ENCODE measurements at places on chromosomes 7 and 10.

DNA sequence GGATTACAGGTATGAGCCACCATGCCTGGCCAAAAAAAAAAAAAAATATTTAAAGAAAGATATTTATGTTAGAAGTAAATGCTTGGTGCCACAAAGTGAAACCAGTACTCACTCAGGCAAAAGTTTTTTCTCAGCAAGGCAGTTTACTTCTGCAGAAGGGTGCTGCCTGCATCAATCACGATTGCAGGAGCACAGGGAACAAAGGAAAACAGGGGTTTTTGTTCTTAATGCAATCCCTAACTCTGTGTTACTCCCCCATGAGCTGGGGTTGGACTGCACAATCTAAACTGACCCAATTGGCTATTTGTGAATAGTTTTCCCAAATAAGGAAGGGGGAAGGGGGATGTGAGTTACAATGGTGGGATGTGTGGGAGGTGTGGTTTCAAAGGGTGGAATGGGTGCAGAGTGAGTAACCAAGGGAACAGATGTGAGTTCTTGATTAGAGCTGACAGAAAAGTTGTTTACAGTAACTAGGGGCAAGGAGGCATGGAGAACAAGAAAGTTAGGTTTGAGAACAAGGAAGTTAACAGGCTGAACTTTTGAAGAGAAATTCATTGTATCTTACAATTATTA, 255.4 kb downstream of the TYW1 start:
- no peak for DNase-seq

DNA sequence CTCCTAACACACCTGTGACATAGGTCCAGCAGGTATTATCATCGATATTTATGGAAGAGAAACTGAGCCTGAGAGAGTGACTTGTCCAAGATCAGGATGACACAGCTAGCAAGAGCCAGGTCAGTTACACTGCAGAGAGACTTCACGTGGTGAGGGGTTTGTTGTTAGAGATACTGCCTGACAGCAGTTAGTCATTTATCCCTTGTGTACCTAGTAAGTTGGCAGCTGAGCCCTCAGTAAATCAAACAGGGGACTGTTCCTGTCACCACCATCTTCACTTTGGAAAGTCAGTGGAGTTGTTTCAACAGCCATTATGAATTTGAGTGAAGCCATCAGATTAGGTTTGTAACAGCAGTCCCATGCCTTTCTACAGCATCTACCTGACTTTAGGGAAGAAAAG, 87.5 kb upstream of the GATA3 start:
- no peak for DNase-seq

DNA sequence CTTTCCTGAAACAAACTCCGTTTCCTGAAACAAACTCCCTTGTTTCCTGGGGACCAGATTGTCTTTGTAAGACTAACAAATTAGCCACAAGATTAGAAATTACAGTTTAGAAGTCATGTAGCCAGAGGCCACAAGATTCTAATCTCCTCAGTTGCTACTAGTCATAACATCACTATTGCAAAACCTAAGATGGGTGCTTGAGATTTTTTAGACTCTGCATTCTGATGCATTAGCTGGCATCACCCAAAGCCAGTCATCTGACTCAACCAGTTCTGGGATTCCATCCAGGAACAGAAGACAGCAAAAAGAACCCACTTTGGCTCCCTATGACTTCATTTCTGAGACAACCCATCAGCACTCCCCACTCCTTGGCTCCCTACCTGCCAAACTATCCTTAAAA, 367.9 kb upstream of the MBL2 start:
- no peak for DNase-seq

GRCh38 chr7:19268737-19269136, 123.5 kb upstream of the FERD3L start:
- peak; percentile 27 for DNase-seq

DNA sequence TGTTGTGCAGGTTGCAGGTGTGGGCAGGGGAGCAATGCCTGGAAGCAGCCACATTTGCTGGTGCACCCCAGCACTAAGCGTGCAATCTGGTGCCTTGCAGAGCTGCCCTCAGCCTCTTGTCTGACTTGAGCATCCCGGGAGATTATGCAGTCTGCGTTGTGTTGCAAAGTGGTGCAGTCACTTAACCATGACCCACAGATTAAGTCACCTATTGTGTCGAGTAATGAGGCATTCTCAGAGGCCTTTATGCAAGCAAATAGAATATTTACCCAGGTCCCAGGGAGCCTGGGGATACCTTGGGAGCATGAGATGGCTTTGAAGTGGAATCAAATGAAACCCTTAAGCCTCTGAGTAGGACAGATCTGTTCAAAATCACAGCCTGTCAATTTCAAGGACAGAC, 529.0 kb downstream of the TYW1 start:
- peak; percentile 84 for DNase-seq

DNA sequence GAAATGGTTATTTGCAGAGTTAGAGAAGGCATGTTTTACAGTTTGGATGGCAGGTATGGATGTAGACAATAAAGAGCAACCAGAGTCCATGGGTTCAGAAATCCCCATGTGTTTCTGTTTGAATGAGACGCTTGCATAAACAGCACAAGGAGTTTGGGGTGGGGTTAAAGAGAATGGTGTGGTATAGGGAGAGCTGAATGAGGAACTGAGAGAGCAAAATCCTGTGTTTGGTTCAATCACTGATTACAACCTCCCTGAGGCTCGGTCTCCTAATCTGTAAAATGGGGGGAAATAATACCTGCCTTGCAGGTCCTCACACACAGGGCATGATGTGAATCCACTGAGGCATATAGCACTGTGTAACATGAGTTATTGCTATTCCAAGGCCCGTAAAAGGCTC, 23.7 kb downstream of the CAV1 start:
- DNase-seq = no peak

DNA sequence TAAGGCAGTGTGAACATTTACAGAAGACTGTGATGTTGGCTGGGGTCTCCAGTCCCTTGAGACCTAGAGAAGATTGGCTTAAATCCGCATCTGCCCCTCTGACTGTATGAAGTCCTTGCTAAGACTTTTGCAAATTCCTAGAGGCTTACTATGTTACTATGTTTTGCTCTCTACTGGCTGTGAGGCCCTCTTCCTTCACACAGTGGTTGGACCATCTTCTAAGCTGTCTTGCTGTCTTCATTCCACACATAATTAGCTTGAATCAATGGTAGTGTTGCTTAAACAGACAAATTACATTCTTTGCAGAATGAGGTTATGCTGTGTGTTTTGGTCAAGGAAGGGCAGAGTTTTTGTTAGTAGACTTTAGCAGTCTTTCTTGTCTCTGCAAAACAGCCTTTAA, 658.0 kb downstream of the TYW1 start:
- DNase-seq = no peak

DNA sequence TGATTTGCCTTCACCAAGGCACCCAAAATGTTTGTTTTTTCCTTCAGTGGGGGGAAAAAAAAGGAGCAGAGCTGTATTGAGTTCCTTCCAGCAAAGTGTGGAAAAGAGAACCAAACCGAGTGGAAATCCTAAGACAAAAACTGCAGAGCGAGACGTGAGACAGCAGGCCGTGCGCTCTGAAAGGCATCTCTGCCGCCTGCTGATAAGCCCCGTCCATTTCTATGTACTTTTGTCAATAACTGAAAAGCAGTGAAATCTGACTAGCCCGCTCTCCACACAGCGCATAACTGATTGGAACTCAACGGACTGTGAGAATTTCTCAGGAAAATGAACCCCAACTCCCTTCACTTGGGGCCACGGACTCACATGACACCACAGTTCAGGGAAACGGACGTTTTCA, 83.2 kb downstream of the COBL start:
- no peak for DNase-seq

GRCh38 chr7:78148166-78148894, 349.8 kb downstream of the PHTF2 start:
- no peak for DNase-seq

GRCh38 chr10:17003151-17003550, 126.5 kb downstream of the CUBN start:
- no peak for DNase-seq

GRCh38 chr7:139286144-139286543, 55.0 kb upstream of the FMC1 start:
- no peak for DNase-seq

DNA sequence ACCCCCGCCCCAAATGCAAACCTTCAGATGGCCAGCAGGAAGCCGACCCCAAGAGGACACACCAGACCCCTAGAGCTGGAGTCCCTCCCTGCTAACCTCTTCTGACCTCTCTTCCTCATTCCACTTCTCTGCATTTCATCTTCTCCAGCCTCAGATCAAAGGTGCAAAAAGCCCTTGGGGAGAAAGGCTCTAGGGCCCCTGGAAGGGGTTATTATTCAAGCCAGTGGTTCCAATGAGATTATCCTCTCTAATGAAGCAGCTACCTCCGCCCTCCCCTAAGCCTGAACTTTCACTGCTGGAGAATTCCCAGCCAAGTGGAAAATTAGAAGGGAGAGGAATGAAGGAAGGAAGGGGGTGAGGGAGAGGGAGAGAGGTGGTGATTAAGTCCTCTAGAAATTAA, 343.9 kb downstream of the PLXNA4 start:
- DNase-seq = no peak

- DNase-seq = no peak
These were observed 18.7 kb downstream of the GRID2IP start for GRCh38 chr7:6532516-6532915.

- no peak for DNase-seq
These were observed 758 bp downstream of the DPCD start for GRCh38 chr10:101588879-101589278.

- no peak for DNase-seq
These were observed 749.7 kb upstream of the POM121L12 start for GRCh38 chr7:52285689-52286088.

- no peak for DNase-seq
These were observed 21.1 kb upstream of the FAM53B start for GRCh38 chr10:124765256-124765655.

DNA sequence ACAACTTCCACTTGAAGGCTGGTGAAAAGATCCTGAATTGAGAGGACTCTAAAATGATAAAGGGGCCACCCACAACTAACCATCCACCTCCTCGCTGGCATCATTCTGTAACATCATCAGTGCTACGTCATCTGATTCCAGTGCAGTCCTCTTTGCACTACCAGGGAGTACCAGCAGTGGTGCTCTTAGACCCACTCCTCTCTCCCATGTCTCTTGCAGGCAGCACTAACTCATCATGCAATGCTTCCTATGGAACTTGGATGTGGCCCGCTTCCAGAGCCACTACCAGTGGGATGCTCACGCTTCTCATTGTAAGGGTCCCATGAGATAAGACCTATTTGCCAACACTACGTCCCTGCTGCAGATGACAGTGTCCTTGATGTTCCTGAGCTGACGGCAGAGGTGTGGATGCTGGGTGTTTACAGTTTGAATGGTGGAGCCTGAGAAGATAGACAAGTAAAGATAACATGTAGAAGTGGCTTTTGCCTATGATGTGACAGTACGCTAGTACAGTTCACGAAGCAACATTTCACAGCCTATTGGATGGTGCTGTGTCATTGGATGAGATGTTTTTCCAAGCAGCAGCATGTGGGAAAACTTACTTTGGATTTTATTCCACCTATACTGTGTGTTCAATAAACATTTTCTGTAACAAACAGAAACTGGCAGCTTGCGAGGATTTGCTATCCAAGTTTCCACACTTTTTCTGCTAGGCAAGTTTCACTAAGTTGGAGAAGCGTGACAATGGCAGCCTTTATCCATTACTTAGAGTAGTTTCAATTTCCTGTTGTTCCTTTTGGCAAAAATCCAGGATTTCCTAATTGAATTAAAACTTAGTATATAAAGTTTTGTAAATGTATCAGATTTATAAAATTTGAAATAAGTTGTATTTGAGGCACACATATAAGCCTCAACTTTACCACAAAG, 35.8 kb upstream of the COBL start:
- no peak for DNase-seq

DNA sequence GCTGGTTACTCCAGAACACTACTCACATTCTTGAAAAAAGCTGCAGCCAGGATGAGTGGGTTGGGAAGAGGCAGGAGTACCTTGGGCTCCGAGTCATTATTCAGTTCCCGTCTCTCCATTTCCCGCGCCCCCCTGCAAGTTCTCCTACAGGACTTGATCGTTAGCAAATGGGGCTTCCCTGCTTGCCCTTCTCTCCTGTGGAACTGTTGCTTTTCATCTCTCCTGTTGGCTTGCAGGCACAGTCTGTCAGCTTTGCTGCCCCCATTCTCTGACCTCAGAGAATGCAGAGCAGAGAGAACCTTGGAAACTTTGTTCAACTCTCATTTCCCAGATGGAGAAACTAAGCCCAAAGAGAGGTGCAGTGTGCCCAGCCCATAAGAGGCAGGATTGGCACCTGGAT, 35.6 kb upstream of the LRRC4 start:
- no peak for DNase-seq

DNA sequence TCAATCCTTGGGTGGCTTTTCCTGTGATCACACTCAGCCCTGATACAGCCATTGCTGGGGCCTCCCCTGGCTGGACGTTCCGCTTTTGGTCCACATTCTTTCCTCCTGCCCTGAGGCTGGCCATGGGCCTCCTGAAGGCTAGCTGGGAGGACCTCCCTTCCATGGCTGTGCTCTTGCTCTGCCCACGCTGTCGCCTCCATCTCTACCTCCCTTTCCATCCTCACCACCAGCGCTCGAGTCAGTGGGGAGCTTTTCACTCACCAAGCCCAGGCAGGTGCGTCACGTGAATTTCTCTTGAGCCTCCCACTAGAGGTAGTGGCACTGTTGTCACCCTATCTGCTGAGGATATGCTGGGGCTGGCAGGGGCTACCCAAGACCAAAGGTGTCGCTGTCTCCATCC, 85.9 kb downstream of the BMS1 start:
- DNase-seq = no peak

DNA sequence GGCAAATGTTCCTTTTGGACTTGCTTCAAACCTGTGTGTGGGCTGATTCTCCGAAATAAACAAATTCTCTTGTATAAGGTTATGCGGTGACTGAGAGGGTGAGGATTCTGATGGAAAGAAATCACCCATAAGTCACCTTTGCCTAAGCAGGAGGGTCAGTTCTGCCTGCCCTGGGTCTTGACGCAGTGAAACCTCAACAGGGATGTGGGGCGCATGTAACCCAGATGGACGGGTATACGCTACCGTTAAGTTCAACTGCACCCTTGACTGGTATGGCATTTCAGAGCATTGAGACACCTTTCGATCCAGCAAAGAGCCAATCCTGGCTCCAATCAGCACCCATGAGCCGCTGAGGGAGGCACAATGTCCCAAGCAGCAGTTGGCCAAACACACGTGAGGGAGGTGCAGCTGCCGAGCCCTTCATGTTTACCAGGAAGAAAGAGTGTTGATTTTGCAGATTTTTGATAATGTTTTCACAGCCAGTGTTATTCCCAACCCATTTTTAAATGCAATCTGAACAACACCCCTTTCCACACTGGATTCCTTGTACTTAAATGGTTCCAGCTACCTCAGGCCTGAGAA, 48.1 kb downstream of the SORBS1 start:
- peak; percentile 18 for DNase-seq

DNA sequence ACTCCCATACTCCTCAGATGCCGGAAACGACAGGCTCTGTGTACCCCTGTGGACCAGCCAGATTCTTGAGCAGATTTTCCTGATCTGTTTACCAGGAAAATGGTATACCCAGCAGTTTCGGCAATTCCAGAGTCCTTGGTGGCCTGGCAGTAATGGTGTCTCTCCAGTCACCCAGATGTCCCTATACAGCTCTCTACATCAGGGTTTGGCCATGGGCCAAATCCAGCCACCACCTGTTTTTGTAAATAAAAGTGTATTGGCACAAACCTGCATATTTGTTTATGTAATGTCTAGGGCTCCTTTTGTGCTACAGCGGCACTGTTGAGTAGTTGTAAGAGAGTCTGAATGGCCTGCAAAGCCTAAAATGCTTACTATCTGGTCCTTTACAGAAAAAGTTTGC, 491.3 kb downstream of the RPS24 start:
- DNase-seq = peak; percentile 76

GRCh38 chr7:17530741-17531421, 232.4 kb downstream of the AHR start:
- peak; percentile 36 for DNase-seq
